ENCODE measurements at places on chromosomes 4 and X.

GRCh38 chr4:9989918-9990635 is 31.2 kb downstream of the SLC2A9 start:
- DNase-seq: no peak

GRCh38 chr4:169201222-169202144 is 69.3 kb downstream of the SH3RF1 start:
- no peak for DNase-seq

- no peak for DNase-seq
Measured at GRCh38 chr4:38560768-38561558, 103.0 kb upstream of the KLF3 start.

DNA sequence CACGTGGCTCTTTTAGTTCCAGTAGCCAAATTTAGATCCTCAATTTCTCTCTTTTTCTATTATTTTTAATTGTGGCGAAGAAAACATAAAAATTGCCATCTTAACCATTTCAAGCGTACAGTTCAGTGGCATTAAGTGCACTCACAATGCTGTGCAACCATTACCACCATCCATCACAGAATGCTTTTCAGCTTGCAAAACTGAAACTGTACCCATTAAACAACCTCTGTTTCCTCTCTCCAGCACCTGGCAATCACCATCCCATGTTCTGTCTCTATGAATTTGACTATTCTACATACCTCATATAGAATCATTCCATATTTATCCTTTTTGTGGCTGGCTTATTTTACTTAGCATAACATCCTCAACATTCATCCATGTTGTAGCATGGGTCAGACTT is 74.9 kb downstream of the METTL14 start:
- no peak for DNase-seq

- no peak for DNase-seq
Measured at GRCh38 chr4:6959261-6959660, 49.6 kb downstream of the TBC1D14 start.

GRCh38 chr4:39697740-39698423 is at the start of gene UBE2K:
Gene UBE2K (plus strand): TSS chr4:39698136. CDS start chr4:39698328, 192 bp downstream.
- DNase-seq: peak; percentile 70

DNA sequence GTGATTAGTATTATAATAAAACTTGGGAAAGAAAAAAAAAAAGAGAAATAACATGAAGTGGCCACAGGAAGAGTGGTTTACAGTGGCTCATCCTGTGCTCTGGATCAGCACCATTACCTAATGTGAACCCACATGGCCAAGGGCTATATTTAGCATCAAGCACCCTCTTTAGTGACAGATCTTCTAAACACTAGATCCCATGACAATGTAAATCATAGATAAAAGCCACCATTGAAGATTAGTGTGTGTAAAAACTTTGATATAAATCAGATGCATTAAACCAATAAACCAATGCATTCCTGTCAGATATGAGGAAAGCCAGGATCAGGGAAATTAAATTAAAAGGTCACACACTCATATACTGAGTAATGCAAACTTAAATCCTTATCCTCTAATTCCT is 400.6 kb upstream of the MAGEB18 start:
- DNase-seq: no peak

DNA sequence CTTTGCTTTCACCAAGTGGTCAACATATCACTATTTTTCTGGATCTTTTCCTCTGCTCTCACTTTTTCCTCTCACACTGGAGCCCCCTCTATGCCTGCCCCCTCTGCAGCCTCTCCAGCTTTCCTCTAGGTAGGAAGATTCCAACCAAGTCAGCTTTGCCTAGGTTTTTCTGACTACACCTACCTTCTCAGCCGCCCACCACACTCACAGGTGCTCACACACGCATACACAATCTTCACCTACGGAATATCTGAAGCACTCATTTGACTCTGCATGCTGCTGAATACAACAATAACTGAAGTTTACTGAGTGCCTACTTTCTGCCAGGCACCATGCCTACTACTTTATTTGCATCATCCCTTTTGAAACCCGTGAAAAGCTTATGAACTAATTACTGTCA is 328.0 kb downstream of the PPP3CA start:
- no peak for DNase-seq

DNA sequence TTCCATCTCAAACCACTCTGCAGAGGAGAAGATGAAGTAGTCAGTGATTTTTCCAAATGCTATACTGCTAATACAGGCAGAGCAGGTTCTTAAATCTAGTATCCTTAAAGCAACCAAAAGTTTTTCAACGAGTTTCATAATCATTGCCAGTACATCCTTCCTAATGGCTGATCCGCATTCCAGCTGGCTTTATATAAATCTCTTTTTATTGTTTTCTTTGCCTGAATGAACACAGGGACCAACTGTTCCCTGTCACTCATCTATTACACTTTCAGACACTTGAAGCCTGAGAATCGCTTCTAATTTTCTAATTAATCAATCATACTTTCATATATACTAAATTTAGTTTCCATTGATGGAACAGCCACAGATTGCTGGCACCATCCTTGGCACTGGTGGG is 508.6 kb downstream of the RAB28 start:
- no peak for DNase-seq

DNA sequence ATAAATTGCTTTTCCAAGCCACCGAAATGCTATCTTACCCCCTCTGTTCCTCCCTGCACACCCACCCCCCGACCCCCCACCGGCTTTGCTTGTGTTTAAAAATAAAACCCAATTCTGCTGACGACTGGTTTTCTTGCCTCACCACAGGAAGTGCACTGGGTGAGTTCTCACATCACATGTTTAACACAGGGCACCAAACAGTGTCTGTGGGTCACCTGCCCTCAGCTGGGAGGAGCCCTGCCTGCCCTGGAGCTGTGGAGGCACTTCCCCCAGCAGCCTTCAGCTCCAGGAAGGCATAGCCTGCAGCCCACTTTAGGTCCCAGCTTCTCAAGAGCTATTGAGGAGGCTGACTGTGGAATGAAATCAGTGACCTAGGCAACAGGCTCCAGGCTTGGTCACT is 8.8 kb downstream of the TMEM255A start:
- no peak for DNase-seq

DNA sequence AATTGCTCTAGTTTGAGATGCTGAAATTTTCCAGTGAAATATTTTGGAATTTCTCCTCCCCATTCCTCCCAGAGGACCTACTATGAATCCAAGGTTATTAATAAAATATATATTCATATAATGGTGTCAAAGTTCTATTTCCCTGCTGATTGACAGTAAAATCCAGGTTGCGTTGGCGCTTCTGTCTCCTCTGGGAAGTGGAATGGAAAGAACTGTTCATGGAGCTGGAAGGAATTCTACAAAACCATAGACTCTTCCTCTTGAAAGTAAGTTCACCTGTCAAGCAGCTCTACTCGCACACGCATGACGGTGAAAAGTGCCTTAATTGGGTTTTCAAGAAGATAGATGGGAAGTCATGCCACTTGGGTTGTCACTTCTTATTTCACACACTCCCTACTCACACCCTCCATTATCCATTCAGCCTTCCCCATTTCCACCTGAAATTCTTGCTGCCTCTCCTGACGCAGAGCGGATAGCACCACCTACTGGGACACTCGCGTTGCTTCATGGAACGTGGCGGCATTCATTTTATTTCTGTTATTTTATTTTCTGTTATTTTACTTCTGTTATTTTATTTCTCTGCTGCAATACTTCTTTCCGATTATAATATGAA is 351.6 kb downstream of the NLGN4X start:
- no peak for DNase-seq

DNA sequence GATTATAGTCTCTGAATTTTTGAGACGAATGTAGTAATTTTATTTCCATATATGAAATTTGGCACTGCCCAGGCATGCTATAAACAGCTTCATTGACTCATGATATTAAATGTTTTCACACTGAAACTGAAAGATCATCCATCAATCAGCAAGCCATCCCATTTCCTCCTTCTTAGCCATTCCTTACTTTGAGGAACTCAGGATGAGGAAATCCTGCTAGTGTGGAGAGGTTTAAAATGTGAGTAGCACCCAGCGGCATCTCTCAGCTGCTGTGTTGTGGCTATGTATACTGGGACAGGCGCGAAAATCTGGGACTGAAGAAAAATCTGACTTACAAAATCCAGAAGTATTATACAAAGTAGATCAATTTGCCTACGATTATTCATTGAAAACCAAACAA is 52.1 kb downstream of the PTCHD1 start:
- DNase-seq: no peak

GRCh38 chr4:94307231-94307871 is 35.3 kb downstream of the HPGDS start:
- DNase-seq: no peak

DNA sequence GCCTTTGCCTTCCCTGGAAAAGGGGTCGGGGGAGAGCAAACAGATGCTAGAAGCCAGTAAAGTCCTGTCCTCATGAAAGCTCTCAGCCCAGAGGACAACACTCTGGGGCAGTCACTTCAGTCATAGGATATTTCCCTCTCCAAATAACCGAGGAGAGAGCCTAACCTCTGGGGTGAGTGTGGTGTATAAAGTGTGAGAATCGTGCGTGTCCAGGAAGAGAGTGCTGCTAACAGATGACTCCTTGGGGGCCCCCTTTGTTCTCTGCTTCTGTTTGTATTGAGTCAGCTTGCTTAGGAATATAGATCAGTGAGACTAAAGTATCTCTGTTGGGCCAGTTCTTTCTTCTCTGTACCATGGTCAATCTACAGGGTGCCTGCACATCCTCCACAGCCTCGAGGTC is 247.2 kb downstream of the PALLD start:
- DNase-seq: no peak
